ENCODE measurements at places on chromosomes 1 and 21.

- no peak for DNase-seq
These were observed 14.1 kb upstream of the MOB3C start for GRCh38 chr1:46630719-46631118.

DNA sequence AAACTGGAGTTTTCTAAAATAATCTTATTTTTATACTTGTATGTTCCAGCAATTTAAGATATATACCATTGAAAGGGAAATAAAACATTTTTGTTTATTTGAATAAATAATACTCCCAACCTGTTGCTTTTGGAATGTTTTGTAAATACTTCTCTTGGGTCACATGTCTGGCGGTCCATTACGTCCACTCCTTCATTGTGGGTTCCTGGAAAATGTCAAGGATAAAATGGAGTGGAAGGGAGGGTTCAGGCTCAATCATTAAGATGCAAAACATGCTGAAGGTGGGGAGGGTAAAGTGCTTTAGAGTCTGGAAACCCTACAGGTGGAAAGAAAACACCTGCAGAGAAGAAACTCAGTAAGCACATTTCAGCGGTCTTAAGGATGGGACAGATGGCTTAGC is 34.2 kb upstream of the FAM3B start:
- DNase-seq = no peak

- DNase-seq = no peak
These were observed 179.2 kb upstream of the FMN2 start for GRCh38 chr1:239912471-239912870.

DNA sequence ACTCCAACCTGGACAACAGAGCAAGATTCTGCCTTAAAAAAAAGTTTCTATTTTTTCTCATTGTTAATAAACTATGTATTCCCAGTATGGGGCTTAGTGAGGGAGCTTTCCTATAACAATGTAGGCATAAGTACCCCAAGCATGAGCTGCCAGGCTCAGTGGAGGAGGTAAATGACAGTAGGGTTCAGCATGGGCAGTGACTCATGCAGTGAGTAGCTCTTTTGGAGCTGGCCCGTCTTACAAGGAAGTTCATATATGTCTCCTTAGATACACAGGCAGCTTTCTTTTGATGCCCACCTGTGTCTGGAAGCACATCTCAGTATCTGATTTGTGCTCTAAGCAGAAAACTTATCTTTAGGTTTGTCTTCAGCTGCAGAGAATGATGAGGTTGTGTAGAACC is 57.9 kb downstream of the ZNF678 start:
- no peak for DNase-seq

DNA sequence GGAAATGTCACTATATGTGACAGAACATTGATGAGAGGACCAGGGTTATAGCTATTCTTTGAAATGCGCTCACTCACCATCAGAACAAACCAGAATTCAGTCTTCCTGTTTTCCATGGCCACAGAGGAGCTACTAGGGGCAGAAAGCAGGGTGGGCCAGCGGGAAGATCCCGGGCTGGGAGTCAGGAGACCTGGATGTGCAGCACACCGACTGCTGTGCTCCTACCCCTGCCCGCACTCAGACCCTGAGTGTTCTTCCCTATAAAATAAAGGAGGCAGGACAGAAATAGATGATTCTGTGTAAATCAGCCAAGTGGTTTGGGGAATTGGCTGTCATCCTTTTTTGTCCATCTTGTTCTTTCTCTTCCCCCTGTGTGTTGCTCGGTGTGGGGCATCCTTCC is 21.0 kb downstream of the MTARC1 start:
- no peak for DNase-seq

DNA sequence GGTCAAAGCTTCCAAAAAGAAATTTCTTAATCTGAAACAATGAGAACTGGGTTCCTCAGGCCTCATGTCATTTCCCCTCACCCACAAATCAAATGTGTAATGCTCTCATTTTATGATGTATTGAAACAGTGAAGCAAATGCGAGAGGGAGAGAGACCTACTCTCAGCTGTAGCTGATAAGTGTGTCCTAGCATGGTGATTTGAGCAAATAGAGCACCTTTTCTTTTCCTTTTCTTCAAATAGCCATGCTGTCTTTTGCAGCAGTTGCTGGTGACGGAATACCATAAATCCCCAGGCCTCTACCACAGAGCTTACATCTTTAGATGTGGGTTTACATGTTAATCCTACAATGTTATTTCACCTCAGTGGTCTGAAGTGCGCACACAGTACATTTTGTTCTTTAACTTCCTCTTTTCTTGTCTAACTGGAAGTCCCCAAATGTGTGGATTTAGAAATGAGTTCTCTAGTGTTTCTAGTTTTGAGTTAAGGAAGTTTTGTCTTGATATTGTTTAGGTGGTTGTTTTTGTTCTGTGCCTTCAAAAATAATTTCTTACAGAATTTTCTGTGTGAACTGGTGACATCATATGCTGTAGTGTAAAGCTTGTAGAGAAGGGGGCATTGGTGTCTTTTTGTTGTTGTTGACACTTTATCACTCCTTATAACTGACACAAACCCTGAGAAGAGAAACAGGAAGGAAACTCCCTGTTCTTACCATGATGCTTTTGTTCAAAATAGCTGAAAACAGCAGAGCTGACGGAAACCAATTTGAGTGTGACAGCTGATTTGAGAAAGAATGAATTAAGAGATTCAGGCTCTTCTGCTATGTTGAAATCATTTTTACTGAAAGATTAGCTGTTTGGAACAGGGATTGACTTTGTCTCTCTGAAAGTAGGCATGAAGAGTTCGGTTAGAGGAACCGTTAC is 12.2 kb downstream of the SMAP2 start:
- DNase-seq = no peak

DNA sequence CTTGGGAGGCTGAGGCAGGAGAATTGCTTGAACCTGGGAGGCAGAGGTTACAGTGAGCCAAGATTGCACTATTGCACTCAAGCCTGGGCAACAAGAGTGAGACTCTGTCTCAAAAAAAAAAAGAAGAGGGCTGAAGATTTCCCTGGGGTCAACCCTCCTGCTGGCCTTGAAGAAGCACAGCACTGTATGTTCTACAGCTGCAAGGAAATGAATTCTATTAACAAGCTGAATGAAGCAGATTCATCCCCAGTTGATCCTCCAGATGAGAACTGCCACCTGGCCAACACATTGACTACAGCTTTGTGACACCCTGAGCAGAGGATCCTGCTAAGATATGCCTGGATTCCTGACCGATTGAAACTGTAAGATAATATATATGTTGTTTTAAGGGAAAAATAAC is 129.5 kb downstream of the ADSS2 start:
- DNase-seq = no peak

DNA sequence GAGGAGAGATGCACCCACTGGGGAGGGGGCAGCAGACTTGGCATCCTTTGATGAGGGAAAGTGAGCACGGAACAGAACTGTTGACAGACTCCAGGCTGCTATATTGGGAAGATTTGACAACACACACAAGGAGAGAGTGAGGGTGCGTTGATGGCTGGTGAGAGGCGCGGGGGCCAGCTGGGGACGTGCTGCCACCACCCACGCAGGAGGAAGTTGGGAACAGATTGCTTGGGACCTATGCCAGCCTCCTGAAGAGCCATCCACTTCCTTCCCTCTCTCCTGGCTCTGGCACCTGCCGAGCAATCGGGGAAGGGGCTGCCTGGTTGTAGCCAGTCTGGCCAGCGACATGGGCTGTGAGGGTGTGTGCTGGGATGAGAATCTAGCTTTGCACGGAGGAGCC is 223.7 kb upstream of the CSF3R start:
- DNase-seq = no peak

- no peak for DNase-seq
These were observed 22.0 kb downstream of the GNAI3 start for GRCh38 chr1:109570414-109570813.
